ENCODE measurements at places on chromosomes 1 and 21. TPM values are rescaled to one million over a fixed set of nuclear protein-coding genes. Genes with fewer than 3 reads are reported as not detected.

NPPB gene
- polyA plus RNA-seq: not detected

S100A16 gene
- 126 TPM for polyA plus RNA-seq

CFAP107 gene
- polyA plus RNA-seq: 87.9 TPM

OR2T11 gene
- not detected for polyA plus RNA-seq

CD247 gene
- 2.5 TPM for polyA plus RNA-seq

SLC39A1 gene
- 54.5 TPM for polyA plus RNA-seq

GRCh38 chr1:183450093-183450492 lies 22.2 kb upstream of the SMG7 start:
- DNase-seq: no peak
- H3K4me1 ChIP-seq: no peaks in the 10 kb centered on the region
- H3K27ac ChIP-seq: no peak overlapping the region
- no peaks in the 10 kb centered on the region for H3K27me3 ChIP-seq
- H3K4me3 ChIP-seq: no peak overlapping the region

GRCh38 chr1:82464362-82465001 lies 663.7 kb downstream of the ADGRL2 start:
- DNase-seq: peak; percentile 19
- no peaks in the 10 kb centered on the region for H3K4me1 ChIP-seq
- no peak overlapping the region for H3K27ac ChIP-seq
- no peaks in the 10 kb centered on the region for H3K36me3 ChIP-seq
- no peaks in the 10 kb centered on the region for H3K27me3 ChIP-seq

GRCh38 chr21:25103500-25104207 lies 503.6 kb downstream of the MRPL39 start:
- DNase-seq: no peak
- no peaks in the 10 kb centered on the region for H3K4me1 ChIP-seq
- no peak overlapping the region for H3K4me3 ChIP-seq
- H3K27ac ChIP-seq: no peak overlapping the region
- no peaks in the 10 kb centered on the region for H3K27me3 ChIP-seq

DNA sequence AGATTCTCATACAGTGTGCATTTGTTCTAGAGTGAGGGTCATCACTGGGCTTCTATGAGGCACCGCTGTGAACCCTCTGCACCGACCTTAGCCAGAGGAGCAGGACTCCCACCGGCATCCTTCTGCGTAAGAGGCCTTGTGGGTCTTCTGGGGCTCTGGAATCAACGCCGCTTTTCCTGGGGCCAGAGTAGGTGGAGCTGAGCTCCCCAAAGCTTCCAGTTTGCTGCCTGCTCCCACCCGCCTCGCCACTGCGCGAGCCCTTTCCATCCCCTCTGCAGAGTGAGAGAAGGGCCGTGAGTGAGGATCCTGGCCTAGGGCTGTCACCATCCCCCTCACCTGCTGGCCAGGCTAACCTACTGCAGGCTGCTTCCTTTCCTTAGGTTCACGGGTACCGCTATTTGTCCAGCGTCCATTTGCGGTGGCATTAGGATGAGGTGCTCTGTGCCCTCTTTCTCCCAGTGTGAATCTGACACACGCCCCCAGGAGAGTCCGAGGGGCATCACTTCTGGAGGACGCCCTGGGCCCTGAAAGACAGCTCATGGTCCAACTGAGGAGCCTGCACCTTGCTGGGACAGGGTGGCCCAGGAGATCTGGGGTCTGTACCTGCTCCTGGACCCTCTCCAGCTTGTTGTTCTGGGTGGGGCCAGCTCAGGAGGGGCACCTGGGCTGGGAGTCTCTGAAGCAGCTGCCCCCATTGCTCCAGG lies 36.2 kb downstream of the UMODL1 start:
- H3K4me1 ChIP-seq: no peaks in the 10 kb centered on the region
- no peak for DNase-seq
- no peak overlapping the region for H3K4me3 ChIP-seq
- H3K27ac ChIP-seq: no peak overlapping the region

DNA sequence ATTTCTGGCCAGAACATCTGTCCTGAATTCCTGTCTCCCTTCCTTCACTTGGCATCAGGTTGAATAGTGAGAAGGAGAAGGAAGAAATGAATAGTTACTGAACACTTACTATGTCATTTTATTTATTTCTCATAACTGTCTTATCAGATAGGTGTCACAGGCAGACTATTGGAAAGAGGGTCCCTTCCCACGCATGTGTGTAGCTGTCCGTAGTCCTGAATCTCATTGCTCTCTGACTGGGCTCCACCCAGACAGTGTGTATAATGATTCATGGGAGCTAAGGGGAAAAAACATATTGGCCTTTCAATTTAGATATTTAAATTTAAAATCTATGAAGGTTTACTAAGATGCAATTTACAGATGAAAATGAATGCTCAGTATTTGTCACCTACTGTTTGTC lies 86.1 kb downstream of the OMA1 start:
- no peaks in the 10 kb centered on the region for H3K27me3 ChIP-seq
- H3K4me3 ChIP-seq: no peak overlapping the region
- no peaks in the 10 kb centered on the region for H3K36me3 ChIP-seq
- H3K4me1 ChIP-seq: no peaks in the 10 kb centered on the region

DNA sequence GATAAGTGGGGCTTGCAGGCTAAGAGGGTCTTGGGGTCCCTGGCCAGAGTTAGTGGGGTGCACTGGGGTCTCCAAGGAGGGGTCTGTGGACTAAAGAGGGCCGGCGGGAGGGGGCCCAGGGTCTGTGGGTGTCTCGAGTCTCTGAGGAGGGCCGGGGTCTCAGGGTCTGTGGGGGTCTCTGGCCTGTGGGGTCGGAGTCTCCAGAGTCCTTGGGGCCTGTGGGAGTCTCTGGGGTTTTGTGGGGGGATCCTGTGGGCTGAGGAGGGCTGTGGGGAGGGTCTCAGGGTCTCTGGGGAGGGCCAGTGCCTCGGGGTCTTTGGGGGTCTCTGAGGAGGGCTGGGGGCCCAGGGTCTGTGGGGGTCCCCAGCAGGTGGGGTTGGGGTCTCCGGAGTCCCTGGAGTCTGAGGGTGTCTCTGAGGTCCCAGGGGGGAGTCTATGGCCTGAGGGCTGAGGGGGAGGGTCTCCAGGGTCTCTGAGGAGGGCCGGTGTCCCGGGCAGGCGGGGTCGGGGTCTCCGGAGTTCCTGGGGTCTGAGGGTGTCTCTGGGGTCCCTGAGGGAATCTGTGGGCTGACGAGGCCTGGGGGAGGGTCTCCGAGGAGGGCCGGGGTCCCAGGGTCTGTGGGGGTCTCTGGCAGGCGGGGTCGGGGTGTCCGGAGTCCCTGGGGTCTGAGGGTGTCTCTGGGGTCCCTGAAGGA lies 628 bp upstream of the PLEKHM2 start:
- H3K4me1 ChIP-seq: peaks cover 17% of the 10 kb centered on the region
- H3K27me3 ChIP-seq: no peaks in the 10 kb centered on the region

DNA sequence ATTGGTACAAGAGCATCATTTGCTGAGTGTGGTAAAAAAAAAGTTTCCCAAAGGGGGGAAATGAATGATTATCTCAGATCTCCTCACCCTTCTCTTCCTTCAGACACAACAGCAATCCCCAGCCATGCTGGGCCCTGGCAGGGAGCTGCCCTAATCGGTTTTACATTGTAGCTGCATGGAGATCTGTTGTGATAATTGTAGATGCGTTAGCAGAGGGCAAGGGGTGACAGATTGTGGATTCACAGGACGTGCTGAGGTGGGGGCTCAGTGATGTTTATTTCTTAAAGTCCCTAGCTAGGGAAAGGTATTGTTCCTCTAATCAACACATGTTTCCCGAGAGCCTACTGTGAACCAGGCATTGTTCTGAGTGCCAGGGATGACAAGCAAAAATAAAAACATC lies 304.1 kb downstream of the PBX1 start:
- H3K4me1 ChIP-seq: no peaks in the 10 kb centered on the region
- no peaks in the 10 kb centered on the region for H3K36me3 ChIP-seq
- H3K27ac ChIP-seq: no peak overlapping the region
- no peaks in the 10 kb centered on the region for H3K27me3 ChIP-seq
- no peak overlapping the region for H3K4me3 ChIP-seq
- no peak for DNase-seq

Data from testis (tissue), 5 donors.